ENCODE measurements at places on chromosomes 16 and 17. TPM values are rescaled to one million over a fixed set of nuclear protein-coding genes. Genes with fewer than 3 reads are reported as not detected.

DNA sequence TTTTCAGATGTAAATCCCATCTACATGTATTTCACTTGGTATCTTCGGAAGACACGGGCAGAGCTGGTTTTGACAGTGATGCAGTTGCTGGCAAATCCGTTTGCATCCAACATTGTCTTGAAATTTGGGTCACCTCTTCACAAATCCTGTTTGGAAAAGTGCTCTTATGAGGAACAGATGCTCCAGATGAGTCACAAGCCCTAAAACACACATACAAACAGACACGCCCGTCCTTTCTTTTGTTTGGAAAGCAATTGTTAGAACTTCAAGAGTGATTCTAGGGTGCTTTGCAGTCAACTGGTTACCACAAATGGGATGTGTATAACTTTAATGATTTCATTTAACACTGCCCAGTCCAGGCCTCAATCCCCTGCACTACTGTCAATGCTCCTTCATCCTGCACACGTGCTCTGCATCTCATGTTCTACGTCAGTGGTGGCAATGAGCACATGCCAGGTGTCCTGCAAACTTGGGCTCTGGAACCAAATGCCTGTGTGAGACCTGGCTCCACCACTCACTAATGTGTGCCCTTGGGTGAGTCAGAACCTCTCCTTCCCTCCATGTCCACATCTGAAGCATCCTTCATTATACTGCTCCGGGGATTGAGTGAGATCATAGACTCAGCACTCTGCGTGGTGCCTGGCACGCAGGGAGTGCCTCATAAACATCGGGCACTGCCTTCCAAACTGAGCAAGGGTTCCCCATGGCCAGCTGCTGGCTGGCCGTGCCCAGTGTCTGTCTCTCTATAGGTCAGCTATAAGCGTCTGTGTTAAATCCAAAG is 19.3 kb upstream of the FOXF1 start:
- no peak for DNase-seq

DNA sequence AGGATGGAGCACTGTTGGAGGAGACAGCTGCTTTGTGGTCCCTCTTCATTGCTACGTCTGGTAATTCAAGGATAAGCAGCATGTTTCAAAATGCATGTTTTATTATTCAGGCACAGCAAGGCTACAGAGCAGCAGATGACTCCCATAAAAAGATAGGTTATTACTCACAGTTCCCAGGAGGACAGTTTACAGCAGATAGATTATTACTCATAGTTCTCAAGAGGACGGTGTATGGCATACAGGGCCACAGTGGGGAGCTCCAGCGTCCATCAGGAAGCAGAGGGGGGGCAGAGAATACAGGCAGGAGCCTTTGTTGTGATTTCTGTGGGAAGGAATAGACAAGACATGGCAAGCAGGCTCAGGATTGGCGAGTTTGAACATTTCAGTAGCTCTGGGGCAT is 72.9 kb downstream of the DNAH9 start:
- no peak for DNase-seq

DNA sequence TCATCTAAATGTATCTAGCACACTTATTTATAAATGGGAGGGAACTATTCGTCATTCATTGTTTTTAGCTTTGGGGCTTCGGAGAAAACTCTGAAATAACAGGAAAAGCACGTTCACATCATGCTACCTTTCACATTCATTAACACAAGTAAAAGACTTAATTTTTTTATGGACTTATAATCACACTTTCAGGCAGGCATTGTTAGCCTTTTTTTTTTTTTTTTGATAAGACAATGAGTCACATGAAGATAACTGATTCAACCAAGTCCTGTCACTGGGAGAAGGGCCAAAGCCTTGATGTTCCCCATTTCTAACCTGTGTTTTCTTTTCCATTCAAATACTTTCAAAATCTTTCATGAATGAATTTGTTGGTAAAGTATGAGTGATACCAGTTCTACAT is 631.3 kb upstream of the CA10 start:
- no peak for DNase-seq

DNA sequence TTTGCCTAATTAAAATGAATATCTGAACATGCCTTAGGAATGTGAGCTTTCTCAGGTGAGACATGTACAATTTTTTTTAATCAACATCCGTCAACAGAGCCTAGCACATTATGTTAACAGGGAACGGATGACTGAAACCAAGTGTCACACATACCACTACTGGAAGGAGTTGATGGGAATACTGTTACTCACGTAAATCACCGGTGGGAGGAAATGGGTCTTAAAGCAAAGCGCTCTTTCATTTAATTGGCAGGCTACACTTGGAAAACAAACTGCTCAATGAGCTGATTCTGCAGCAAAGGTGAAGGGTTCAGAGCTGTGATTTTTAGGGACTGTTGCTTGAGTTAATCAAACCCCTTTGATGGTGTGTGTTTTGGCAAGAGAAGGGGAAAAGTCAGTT is 4.8 kb downstream of the CPPED1 start:
- DNase-seq, result no peak

DNA sequence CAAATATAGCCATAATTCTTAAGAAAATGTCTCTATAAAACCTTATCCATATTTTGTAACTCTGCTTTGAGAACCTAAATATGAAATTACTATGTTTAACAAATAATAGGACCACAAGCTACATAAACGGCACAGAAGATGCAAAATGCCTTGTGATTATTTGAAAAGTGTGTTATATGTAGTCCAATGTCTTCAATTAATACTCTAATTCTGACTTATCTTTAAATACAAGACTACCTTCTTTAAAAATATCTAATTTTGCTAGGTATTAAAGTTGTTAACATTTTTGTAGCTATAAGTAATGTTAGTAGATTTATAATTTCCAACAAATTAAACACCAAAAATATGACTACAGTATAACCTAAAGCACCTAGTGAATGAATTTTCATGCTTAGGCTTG is 17.0 kb downstream of the PSMD12 start:
- DNase-seq, result no peak

DNA sequence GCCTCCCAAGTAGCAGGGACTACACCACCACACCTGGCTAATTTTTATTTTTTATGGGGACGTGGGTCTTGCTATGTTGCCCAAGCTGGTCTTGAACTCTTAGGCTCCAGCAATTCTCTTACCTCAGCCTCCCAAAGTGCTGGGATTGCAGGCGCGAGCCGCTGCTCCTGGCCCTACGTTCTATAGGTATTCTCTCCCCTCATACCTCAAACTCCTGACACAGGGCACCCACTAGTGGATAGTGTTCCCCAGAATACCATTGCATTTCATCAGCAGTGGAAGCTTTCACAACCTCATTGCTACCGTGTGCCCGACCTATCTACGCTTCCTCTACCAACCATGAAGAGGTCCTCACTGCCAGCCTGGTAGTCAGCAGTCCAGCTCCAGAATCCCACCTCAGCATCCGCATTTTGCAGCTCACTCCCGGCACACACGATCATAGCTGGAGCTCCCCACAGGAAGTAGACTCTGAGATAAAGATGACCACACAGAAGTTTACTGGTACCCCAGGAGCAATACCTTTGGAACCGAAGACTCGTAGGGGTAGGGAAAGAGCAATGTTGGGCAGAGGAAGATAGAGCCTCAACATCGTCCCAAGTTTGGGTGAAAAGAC is 9.3 kb downstream of the CTRB2 start:
- DNase-seq, result no peak

DNA sequence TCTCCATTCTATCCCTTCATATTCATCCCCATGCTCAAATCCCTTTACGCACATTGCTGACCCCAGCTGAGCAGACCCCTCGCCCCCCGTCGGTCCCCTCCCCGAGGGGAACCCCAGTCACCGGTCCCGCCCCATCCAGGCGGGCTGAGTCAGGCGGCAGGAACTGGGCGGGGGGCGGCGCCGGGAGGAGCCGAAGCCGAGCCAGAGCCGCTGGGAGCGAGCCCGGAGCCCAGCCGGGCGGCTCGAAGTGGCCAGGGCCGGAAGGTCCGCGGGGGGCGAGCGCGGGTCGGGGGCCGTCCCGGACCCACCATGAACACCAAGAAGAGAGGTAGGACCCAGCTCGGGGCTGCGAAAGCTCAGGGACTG is 8.6 kb downstream of the RIPOR1 start:
- DNase-seq, result no peak

- no peak for DNase-seq
Observed at GRCh38 chr17:58200024-58200633, 7.6 kb downstream of the EPX start.

DNA sequence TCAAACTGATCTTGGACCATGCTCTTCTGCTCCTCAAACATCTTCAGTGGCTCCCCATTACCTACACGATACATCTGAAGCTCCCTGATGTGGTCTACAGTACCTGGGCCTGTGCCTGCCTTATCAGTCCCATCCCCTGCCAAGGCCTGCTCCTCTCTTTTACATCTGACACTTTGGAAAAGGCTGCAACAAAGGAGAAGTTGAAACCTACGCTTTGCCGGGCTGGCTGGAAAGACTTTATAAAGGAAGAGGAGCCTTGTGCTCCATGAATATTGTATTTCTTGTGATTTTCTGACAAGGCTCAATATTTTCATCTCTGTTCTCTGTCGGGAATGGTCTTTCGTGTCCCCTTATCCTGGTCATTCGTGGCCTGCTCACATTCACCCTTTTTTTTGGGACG is 132.5 kb downstream of the XYLT1 start:
- DNase-seq, result no peak

DNA sequence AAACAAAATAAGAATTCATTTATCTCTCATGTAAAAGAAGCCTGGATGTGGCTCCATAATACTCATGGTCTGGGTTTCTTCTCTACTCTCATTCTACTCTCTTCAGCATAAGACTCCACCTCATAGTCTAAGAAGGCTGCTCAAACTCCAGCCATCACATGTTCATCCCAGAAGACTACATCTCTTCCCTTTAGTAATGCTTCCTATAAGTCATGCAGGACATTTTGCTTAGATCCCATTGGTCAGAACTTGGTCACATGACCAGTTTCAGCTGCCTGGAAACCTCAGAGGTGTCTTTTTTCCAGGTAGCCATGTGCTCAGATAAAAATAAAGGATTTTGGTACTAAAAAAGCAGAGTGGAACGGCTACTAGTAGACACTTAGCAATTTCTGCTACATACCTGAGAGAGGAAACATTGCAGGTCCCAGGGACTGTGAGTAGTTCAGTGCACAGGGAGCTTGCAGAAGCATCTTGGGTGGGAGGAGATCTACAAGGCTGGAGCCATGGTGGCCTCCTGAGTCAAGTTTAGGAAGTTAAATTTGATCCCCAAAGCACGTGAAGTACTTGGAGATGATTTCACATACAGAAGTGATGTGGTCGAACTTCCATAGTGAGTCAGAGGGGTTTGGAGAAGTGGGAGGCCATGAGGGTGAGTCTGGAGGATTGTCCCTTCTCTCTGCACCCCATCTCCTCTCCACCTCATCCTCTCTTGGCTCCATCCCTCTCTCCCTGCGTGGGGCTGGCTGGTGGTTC is 110.2 kb downstream of the CCDC182 start:
- no peak for DNase-seq

DNA sequence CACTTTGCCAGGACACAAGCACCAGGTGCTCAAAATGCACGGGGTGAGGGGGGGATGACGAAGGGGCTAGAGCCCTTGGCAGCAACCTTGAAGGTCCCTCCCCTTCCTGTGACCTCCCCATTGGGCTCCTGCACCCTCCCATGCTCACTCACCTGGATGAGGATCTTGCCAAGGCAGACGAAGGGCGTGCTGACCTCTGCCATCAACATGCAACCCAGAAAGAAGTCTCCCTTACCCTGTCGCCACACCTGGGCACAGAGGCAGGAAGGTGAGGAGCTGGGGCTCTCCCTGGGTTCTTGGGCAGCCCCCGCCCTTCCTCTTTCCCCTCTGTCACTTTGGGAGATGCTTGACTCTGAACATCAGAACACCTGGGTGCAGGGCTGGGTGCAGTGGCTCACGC is 2.6 kb downstream of the C16orf92 start:
- DNase-seq, result no peak

Gene MLLT6
- 201 TPM for total RNA-seq

Gene ATP1B2
- 1.4 TPM for total RNA-seq

Gene SULT1A2
- total RNA-seq, result not detected

Gene ATP2C2
- total RNA-seq, result 0.28 TPM

Gene GHDC
- 56.1 TPM for total RNA-seq
